ENCODE measurements at places on chromosomes 3 and 15.

DNA sequence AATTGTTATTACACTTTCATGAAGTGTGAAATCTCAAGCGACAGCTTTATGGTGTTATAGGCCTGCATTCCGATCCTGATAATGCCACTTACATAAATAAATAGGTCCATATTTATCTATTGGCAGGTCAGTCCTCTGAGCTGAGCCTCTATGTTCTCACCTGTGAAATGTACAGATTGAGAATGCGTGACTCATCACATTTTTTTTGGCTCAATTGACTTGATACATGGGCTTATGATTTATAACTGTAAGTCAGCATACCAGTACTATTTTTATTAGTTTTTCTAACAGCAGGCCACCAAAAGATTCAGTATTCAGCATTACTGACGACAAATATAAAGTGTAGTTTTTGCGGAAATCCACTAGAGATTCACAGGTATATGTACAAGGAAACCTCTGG lies 344.4 kb downstream of the ROBO1 start:
- DNase-seq = no peak

DNA sequence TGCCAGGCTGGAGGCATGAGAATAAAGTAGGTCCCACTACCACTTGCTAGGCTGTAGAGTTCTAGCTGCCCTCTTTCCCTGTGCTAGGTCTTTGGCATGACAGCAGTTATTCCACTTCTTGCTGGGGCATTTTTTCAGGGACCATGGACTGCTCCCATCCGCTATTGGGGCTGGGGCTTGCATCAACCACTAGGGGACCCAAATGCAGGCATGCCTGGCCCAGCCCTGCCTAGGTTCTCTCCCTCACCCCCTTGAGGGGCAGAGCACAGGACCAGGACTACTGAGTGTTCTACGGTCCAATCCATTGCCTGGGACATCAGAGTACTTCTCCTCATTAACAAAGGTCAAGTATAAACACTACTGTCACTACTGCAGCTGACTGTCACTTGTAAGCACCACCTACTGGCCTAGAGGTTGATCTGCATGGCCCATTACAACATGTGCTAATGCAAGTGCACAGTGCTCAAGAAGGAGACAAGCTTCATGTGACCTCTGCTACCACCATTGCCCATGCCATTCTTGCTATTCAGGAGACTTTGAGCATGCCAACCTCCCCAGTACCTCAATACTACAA lies 270.5 kb downstream of the MBNL1 start:
- DNase-seq = no peak

DNA sequence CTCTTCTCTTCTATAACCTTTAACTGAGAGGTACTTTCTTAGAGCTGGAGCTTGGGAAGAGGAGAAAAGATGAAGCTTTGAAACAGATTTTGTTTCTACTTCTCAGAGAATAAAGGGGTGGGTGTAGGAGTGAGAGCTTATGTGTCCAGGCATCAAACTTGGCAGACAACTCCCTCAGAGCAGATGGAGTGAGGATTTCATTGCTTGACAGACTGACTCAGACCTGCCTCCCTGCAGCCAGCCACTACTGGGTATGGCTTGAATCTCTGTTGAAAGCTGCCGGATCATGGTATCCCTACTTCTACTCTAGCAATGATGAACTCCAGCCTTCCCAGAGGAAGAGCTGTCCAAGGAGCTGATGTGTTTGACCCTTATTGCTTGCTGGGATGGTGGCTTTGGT lies 36.7 kb downstream of the SYN2 start:
- no peak for DNase-seq

- no peak for DNase-seq
These were observed 31.1 kb downstream of the MME start for GRCh38 chr3:155110996-155111901.

DNA sequence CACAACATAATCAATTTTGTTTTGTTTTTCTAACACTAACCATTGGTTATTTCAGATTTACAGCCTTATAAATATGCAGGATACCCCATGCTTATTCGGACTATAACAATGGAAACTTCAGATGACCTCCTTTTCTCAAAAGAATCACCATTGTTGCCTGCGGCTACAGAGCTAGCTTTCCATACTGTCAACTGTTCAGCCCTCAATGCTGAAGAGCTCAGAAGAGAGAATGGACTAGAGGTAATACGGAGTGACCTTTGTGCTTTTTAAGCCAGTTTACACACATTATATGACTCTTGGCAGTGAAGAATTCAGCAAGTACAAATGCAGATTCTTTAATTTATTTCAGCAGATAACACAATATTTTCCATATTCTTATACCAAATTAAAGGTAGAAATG lies 81.8 kb downstream of the DNAJC13 start:
- no peak for DNase-seq

DNA sequence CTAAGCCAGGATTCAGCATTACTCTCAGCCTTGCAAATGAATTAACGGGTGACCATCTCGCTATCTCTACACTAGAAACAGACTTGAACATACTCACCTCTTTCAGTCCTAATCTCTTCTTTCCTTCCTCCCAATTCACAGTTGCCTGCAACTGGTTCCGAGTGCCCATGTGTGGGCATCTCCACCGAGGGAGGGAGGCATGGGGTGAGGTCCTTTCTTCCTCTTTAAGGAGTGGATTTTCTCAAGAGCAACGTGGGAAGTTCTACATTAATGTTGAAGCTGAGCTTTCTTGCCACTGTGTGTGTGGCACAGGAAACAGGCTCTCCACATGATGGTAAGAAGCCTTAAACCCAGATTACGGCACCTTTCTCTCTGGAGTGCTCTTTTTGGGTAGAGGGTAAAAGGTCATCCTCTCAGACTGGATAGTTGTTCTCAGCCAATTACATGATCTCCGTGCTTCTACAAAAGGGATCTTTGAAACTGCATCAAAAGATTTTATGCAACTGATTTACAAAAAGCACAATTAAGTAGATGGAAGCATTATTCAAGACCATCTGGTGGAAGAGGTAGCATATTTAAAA lies 286.8 kb upstream of the NR2F2 start:
- no peak for DNase-seq

GRCh38 chr15:32682569-32682968 lies 35.2 kb upstream of the GREM1 start:
- no peak for DNase-seq

DNA sequence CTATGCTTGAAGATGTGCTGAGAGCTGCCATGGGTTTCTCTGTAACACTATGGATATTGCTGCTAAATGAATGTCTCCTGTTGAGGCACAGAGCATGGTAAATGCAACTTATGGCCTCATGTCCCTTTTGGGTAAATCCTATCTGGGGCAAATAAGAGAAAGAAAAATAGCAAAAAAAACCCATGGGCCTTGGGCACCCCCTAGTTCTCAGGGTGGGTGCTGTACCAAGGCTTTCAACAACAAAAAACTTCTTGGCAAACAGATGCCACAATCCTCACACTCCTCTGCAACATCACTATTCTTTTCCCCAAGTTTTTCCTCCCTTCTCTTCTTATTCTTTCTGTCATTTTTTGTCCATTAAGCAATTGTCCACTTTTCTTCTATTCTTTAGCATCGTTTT lies 340.1 kb upstream of the ROBO2 start:
- no peak for DNase-seq

- DNase-seq = no peak
These were observed 234.9 kb downstream of the OPA1 start for GRCh38 chr3:193827871-193828270.

- DNase-seq = no peak
These were observed 222.0 kb upstream of the UBE2E2 start for GRCh38 chr3:22981166-22981565.

DNA sequence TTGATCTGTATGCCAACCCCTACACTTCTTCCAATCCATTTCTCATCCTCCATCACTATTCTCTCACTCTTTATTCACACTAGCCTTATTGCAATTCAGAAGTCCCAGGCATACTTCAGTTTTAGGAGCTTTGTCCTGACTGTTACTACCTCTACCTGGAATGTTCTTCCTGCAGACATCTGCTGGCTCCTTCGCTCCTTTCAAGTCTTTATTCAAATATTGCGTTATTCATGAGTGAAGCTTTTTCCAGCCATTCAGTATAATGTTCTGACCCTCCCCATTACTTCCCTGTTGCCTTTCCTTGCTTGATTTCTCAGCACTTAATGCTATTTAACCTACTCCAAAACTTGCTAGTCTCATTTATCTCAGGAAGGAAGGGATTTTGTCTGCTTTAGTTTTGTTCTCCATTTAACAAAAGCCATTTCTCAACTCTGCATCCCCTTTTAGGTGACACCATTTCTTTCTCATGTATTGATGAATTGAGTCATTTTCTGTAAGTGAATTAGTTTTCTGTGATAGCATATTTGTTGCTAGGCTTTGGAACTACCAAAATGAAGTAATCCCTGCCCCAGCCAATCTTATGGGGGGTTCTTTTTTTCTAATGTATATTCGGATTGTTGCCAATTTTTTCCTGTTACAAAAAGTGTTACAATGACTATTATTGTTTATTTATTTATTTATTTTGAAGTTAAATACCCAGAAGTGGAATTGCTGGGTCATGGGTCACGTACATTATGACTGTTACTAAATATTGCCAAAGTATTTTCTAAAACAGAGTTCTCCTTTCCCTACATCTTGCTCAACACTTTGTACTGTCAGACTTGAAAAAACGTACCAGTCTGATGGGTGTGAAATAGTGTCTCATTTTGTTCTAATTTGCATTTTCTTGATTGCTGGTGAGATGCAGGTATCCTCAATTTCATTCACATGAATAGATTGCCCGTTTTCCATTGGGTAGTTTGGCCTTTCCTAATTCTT lies 9.4 kb downstream of the ATP11B start:
- DNase-seq = no peak

DNA sequence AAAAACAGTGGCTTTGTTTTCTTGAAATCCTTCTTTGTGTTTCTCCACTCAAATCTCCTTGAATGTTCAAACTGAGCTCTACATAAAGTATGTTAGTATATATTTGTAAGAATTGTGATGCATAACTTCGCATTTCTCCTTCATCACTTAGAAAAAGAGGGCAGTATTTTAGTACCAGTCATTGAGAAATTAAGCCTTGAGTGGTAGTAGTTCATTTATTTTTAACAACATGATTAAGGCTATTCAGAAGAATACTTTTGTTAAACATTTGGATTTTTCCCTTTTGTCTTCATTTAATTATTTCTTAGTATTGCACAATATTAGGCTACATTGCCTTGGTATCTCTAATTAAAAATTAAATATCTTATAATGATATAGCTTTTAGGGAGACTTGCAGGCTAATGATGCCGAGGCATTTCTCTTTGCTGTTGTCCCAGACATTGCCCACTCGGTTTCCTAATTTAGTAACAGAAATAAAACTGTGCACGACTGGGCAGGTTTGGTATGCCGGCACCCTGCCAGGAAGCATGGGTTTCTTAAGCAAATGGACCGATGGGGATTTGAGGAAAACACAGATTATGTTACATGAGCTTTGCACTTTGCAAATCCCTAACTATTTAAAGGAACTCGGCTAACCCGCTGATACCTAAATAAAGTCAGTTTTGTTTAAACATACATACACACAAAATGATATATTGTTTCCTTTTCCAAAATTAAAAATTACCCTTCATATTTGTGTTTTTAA lies 54.7 kb downstream of the LRRC28 start:
- no peak for DNase-seq

DNA sequence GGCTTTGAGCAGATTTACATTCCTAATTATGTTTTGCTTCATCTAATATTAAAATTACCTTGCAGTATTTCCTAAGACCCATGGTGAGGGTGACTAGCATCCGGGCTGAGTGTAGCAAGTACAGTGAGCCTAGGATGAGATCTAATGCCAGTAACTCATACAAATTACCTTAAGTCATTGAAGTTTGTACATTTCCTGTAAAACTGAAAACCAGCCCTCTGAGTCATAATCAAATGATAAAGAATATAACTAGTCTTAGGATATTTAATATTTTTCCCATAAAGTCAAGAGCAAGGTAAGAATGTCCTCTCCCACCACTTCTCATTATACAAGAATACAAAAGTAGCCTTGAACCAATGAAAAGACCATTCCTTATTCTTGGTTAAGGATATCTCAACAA lies 54.8 kb upstream of the CHRM5 start:
- no peak for DNase-seq

- no peak for DNase-seq
These were observed 22.5 kb downstream of the POPDC2 start for GRCh38 chr3:119637679-119638477.

DNA sequence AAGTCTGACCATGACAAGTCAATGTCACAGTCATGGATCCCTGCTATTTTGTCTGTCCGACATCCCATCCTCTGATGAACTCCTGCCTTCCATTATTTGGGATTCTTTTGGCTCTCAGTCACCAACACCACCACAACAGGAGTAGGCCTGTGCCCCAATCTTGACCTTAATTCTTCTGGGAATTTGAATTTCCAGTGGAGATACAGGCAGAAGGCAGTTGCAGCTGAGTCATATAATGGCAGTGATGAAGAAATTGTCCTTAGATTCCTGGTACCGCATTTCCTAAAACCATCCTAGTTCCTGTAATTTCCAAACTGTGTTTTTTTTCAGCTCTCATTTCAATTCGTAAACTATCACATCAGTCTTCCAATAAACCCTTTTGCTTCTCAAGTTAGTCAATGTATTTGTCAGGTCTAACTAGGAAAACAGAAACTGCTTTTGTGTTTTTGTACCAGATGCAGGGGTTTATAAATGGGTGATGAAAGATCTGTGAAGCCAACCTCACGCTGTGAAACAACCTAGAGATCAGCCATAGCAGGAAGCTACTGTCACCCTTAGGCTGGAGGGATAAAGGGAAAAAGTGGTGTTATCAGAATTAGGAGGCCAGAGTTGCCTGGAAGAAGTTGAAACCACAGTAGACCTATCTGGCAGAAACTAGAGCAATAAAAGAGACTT lies 126.3 kb upstream of the TMEM108 start:
- no peak for DNase-seq

DNA sequence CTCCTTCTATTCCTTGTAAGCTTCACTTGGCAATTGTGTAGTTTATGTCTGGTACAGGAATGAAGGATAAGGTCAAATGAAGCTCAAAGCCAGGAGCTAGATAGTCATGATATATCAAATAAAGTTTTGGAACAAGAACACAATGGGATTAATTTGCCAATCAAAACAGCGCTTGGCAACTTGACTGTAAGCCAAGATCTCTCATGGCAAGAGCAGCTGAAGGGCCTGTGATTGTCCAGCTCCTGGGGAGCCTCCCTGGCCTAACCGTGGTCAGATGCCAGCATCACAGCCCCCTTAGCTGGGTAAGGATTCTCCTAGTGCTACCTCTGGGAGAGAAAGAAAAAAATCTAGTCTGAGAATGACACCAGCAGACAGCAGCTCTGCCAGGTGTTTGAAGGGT lies 97.2 kb downstream of the LIPC start:
- DNase-seq = no peak

DNA sequence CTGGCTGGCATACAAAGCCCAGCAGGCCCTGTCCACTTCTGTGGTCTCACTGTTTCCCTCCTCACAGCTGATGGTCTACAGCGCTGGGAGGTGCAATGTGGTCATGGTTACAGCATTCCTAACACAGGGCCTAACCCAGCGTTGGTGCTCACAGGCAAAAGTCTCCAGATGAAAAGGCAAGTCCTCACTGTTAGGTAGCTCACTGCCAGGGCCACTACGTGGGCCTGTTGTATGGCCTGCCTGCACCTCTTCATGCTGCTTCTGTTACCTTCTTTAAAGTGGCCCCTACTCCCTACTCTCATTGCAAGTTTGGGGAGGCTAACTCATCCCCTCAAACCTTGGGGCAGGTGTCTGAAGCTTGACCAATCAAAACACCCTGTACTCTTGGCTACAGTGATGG lies 31.3 kb downstream of the CCDC13 start:
- DNase-seq = no peak

- no peak for DNase-seq
These were observed 696.0 kb downstream of the ZNF385D start for GRCh38 chr3:21055015-21055414.
